ENCODE measurements at places on chromosomes 4 and X.
A peak's percentile ranks its signal among the peaks of the same experiment; 100 is the strongest.

GRCh38 chr4:129384974-129385373 is 289.0 kb downstream of the C4orf33 start:
- no peak for DNase-seq

GRCh38 chrX:121161501-121161933 is 114.1 kb downstream of the GLUD2 start:
- no peak for DNase-seq

GRCh38 chr4:891747-892146 is 40.4 kb downstream of the GAK start:
- DNase-seq: peak; percentile 21

GRCh38 chr4:156113138-156113765 is 159.6 kb upstream of the CTSO start:
- no peak for DNase-seq

GRCh38 chr4:122005064-122005755 is 53.4 kb upstream of the TRPC3 start:
- no peak for DNase-seq

DNA sequence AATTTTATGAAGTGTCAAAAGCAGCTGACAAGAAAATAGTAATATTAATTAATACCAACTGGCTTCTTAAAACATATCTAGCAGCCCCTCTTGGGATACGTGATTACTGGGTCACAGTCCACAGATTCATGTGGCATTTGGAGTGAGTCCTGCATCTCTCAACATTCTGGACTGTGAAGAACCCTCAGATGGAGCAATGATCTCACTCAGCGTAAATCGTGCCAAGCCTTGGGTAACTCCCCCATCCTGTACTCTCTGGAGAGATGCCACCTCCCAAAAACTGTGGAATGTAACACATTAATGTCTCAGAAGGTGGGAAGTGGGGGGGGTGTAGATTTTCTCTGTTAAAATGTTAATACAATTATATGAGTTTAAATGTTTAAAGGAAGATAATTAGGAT is 118.2 kb upstream of the IQCM start:
- DNase-seq: no peak

- DNase-seq: no peak
These were observed 95.5 kb downstream of the C4orf51 start for GRCh38 chr4:145775406-145775805.

GRCh38 chr4:169976951-169977350 is 49.2 kb downstream of the MFAP3L start:
- DNase-seq: no peak

GRCh38 chrX:47160781-47161180 is 15.8 kb downstream of the RBM10 start:
- no peak for DNase-seq

DNA sequence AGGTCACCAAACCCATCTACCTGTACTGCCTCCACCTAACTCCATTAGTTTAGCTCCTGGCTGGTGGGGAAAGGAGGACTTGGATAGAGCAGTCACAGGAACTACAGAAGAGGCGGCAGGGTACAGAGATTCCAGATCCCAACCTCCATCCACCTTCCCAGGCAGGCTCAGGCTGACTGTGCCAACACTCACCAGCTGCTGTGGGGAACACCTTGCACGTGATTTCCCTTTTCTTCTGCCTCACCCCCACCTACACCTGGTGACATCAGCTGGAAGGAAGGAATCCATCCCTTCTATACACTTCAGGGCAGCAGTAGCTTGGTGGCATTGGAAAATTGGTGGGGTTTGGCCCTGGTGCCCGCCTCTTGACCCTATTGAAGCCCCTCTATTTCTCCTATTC is 41.5 kb downstream of the EFNB1 start:
- DNase-seq: no peak

DNA sequence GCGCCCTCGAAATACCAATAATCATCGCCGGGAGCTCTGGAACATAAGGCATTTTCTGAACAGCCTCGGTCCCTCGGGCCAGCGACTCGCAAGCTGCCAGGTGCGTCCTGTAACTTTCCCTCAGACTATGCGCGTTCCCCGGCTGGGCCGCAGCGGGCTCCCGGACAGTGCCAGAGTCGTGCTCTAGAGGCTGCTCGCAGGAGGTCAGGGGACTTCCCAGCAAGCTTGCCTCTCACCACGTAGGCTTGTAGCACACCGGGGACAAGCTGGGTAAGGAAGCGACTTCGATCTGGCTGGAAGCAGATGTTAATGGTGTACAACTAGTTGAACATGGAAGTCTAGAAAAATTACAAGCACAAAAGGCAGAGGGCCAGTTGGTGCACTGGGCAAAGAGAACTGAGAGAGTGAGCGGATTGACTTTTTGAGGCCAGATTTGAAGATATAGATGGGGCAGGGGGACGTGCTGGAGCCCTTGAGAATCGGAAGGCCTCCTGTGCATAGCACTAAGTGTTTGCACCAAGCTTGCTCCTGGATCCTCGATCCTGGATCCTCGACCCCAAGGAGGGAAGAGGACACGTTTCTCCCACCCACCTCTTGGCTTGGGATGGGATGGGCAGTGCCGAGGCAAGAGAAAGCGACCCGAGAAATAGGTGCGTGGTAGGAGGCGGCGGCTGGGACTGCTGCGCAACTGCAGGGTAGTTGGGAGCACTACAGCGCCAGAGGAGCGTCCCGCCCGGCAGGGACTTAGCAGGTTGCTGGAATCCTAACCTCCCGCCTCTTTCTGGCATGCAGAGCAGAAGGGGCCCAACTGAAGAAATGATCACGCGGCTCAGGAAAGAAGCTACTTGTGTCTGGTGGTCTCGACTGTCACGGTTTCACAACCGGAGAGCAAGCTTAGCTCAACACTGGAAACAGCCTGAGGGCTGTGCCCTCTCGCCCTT is 19.9 kb upstream of the ZIC3 start:
- no peak for DNase-seq

DNA sequence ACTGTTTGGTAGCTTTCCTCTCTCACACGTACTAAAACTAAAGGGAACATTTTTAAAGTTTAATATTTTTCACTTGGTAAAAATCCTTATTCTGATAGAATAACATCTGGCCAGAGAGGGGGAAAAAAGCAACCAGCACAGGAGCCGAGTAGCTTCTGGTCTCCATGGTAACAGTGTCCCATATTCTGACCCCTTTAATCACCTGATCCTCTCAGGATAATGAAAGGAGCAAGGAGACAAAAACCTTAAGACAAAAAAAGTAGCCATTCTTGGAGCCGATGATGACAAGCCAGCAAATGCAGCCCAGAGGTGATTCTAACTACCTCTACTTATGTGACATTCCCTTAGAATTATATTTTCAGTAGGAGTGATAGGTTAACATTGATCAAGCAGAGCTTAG is 126.6 kb downstream of the SLC39A8 start:
- no peak for DNase-seq

DNA sequence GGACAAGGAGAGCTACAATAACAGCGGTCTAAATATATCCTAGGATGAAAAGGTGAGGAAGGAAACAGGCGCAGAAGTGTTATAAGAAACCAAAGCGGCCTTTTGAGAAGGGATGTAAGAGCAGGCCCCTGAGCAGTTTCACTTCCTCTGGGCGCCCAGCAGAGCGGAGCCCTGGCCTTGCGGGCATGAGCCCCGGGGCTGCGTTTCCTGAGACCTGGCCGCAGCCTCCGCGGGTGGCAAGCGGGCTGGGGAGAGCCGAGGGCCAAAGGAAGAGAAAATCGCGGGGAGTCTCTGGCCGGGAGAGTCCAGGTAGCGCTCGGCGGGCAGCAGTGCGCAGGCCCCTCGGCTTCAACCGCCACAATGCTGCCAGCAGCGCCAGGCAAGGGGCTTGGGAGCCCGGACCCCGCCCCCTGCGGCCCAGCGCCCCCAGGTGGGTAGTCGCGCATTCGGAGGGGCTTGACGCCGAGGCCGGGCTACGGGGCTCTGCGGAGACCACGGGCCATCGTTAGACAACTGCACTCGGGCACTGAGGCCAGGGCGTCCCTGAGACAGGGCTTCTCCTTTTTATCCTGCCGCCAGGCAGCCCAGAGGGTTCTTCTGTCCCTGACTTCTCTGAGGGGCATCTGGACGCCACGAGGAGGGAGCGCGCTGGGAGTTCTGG is at the start of gene BANK1:
BANK1 (plus strand) TSS at position 210 of the 661 bp plus-strand sequence; CDS start at position 361, 151 bp downstream.
- DNase-seq: no peak

GRCh38 chrX:30570505-30570904 is 7.1 kb downstream of the TASL start:
- no peak for DNase-seq

DNA sequence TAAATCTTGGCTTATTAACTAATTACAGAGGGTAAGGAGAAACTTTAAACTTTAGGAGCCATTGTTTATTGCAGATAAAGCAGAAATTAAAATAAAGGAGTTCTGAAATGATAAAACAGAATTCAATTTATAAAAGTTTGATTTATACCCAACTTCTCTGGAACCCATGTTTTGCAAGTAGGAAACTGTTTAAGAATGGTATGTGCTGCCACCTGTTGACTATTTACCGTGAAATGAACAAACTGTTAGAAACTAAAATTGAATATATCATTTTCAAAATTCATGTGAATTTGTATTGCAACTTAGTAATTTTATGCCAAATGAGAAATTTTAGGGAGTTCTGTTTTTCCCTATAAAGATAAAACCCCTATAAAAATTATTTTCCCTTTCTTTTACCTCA is 11.0 kb upstream of the TBC1D8B start:
- no peak for DNase-seq

GRCh38 chr4:139175646-139176301 is 1.2 kb downstream of the ELF2 start:
- no peak for DNase-seq

GRCh38 chrX:56499372-56499771 is 64.1 kb upstream of the UBQLN2 start:
- no peak for DNase-seq

- no peak for DNase-seq
These were observed 114.5 kb downstream of the TSPAN7 start for GRCh38 chrX:38675856-38676255.

DNA sequence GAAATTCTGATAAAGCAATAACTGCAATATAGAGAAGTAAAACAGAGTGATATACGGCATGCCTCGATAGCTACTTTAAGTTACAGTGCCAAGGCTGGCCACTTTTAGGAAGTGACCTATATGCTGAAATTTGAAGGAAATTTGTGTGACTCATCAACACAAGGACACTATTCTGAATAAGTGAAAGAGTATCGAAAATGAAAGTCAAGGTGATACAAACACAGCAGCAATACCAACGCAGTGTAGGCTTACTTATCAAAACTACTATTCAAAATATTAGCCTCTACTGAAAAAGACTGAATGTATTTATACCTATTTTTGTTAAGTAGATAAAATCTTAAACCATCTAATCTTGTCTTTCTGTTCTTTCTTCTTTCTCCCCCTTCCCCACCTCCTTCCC is 459.9 kb upstream of the GNPDA2 start:
- DNase-seq: no peak

DNA sequence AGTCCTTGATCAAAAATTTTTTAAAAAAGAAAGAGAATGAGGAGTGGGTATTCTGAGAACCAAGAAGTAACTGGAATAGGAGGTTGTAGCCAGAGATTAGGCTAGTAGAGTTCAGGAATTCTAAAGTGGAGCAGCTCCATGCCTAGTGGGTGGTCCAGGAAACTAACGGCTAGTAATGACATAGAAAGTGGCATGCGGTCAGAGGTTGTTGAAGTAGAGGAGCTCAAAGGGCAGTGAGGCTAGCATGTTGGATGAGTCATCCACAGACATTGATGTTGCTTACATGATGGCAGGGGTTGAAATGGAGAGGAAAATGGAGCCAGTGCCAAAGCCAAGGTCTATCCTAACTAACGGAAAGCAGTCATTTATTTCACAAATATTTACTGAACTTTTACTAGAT is 42.1 kb downstream of the TEX13B start:
- DNase-seq: no peak

- DNase-seq: no peak
These were observed 154.7 kb downstream of the GATB start for GRCh38 chr4:151606061-151606460.

DNA sequence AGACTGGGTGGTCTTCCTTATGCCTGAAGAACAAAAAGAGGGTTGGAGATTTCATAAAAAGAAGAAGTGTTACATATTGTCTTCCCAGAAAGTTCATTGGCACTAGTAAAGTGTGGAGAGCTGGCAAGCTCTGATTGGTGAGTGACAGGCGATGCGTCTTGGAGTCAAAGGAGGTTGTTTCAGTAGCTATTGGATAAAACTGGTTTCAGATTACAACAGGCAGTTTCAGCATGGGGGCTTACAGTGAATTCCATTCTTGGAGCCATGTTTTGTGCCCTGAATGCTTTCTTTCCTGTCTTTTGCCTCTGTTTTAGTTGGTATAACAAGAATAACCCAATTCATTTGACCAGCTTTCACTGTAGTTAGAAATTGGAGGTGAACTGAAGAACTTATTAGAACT is 750.5 kb downstream of the ADGRL3 start:
- DNase-seq: no peak

DNA sequence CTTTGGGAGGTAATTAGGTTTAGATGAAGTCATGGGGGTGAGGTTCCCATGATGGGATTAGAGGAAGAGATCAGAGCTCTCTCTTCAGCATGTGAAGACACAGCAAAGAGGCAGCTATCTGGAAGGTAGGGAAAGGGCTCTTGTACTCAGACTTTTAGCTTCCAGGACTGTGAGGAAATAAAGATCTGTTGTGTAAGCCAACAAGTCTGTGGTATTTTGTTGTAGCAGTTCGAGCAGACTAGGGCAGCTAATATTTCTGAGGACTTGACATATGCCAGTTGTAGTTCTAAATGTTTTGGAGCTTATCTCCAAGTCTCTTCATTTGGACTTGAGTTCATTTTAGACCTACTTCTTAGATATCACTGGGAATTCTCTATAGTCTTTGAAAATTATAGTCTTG is 137.3 kb upstream of the PDE5A start:
- DNase-seq: no peak

DNA sequence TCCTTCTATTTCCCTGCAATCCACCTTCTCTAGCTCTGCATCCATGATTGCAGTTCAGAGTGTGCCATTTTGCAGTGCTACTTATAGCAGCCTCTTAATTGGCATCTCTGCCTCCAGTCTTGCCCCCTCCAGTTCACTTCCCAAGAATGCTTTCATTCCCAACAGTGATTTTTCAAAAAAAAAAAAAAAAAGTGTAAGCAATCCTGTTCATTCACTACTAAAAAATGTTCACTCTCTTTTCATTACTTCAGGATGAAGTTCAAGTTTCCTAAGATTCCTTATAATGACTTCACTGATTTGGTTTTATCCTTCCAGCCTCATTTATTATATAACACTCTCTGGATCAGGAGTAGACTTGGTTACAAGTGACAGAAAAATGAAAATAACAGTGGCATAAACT is 124.7 kb upstream of the LNX1 start:
- no peak for DNase-seq

DNA sequence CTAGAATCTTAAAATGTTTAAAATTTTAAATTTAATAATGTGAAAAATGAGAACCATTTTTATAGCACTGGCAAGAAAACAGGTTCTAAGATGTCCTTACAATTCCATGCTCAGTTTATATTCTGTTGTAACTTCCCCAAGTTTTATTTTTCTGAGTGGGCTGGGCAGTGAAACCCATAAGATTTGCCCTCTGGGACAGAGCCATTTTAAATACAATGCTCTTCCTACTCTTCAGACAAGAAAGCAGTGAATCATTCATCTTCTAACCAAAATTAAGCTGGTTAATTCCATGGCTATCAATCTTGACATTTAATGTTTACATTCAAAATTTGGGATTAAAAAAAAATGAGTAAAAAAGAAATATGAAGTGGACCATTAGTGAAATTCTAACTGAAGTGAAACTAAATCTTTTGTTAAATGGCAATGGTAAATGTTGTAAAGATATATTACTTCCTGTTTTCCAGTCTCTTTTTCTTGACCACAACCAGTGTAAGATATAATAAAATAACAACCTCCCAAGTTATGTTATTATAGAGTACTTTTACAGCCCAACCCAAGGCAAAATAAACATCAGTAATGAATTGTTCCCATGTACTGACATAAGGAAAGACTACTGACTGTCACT is 37.2 kb upstream of the PTPN13 start:
- DNase-seq: no peak

GRCh38 chr4:82360298-82361177 is 13.3 kb downstream of the HNRNPD start:
- peak; percentile 23 for DNase-seq

All from HEK293T (cell line).